ENCODE measurements at places on chromosomes 16 and 17. TPM values are rescaled to one million over a fixed set of nuclear protein-coding genes. Genes with fewer than 3 reads are reported as not detected.
A peak's percentile ranks its signal among the peaks of the same experiment; 100 is the strongest.

DNA sequence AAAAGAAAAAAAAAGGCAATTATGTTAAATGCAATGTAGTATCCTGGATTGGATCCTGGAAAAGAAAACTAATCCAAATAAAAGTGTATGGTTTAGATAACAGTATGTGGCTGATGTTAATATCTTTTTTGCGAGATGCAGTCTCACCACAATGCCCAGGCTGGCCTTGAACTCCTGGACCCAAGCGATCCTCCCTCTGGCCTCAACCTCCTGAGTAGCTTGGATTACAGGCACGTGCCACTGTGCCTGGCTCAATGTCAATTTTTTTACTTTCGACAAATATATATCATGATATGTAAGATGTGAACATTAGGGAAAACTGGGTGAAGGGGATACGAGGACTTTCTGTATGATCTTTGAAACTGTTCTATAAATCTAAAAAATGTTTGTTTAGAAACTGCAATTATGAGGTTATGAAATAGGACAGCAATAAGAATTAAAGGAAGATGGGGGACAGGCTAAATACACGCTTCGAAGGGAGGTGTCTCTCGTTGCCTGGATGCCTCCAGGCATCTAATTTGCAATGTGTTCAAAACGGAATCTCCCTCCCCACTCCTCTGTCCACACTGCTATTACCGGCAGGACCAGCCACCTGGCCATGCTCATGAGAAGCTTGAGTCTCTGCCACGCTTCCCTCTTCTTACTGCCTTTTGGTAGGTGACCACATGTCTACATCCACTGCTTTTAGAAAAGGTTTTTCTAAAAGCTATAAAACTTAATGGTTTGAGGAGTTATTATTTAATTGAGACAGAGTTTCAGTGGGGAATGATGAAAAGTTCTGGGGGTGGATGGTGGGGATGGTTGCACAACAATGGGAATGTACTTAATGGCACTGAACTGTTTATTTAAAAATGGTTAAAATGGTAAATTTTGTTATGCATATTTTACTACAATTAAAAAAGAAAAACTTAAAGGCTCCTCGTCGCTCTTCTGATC, 15.2 kb downstream of the UBE2O start:
- DNase-seq = peak; percentile 91

GRCh38 chr16:4111748-4112696, 4.2 kb downstream of the ADCY9 start:
- DNase-seq = peak; percentile 51

DNA sequence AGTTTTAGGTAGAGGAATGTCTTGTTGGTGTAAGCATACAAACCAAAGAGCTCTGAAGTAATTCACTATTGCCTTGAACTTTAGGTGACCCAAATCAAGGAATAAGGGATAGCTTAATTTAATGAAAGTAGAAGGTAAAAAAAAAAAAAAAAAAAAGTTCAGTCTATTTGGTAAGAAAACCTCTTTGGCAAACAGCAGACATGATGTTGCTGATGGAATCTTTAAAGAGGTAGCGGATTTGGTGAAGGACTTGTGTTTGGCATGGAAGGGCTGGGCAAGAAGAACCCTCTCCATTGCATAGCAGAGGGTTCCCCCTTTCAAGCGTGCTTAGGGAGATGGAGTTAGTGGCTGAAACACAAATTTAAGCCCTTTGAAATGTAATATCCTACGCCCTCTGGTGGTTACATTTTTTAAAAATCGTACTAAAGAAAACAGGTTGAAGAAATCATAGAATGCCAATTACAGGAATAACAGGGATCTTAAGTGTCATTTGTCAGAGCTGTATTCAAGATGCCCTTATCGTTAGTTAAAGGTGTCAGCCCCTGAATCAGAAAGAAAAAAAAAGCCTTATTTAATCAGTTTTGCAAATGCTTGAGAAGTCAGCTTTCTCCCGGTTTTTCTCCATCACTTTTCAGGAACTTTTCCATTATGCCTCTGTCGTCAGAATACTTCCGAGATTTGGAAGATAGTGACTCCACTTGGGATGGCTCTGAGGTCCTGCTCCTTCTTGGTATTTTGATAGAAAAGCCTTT, 383.1 kb downstream of the KCNJ2 start:
- DNase-seq = peak; percentile 46

The MYH11 gene
- total RNA-seq = not detected

The SUMO2 gene
- 183 TPM for total RNA-seq

All from G401 (cell line).